GM19239 (cell line): ENCODE measurements at places on chromosomes 2 and 18.

DNA sequence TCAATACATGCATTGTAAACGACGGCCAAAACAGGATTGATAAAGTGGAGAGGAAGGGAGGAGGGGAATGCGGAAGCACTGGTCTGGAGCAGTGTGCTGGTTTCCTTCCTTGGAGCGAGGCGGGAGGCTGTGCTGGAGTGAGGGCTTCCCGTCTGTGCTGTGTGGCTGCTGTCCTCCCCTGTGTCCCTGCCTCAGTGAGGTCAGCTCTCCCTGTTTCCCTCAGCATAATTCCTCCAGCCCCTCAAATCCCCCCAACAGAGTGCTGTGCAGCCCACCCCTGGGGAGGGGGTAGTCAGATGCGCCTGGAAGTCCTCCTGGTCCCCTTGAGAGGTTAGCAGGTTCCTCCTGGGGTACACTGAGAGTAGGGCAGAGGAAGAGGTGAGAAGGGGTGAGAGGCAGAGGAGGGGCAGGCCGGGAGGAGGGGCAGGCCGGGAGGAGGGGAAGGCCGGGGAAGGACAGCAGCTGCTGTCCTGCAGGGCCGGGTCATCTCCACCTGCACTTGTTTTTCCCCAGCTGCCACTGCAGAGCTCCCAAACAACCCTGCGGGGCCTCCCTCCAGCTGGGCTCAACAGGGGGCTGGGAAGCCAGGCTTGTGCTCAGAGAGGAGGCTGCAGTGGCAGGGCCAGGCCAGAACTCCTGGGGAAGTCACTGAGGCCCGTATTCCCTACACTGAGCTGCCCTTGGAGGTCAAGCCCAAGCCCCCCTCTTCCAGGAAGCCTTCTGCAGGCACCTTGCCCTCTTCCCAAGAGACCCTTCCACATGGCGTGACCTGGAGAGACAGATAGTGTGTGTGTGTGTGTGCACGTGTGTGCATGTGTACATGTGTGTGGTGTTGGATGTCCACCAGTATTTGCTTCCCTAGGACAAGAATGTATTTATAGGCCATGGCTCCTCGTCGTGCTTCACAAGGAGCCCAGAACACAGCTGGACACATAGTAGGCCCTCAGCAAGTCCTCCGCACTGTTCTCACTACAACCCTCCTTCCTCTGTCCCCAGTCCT is 13.2 kb upstream of the ATP6V1B1 start:
- no peak for DNase-seq

- DNase-seq, result no peak
Observed at GRCh38 chr2:172091000-172091641, 5.8 kb downstream of the DLX1 start.

DNA sequence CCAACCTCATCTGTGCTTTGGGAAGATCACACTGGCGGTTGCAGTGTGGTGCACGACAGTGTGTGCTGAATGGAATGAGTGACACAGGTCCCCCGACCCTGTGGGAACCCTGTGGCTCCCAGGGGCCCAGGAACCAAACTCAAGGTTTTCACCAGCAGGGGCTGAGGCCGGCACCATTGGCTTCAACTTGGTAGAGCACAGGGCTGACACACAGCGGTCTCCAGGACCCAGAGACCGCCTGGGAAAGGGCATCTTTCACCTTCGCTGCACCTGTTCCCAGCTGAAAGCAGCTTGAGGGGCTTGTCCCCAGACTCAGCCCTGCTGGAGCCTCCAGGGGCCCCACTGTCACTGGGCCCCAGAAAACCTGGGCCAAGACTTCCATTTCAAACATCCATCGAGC is 59.0 kb upstream of the ODC1 start:
- no peak for DNase-seq

GRCh38 chr2:32009516-32010256 is 1.1 kb downstream of the MEMO1 start:
- peak; percentile 15 for DNase-seq

DNA sequence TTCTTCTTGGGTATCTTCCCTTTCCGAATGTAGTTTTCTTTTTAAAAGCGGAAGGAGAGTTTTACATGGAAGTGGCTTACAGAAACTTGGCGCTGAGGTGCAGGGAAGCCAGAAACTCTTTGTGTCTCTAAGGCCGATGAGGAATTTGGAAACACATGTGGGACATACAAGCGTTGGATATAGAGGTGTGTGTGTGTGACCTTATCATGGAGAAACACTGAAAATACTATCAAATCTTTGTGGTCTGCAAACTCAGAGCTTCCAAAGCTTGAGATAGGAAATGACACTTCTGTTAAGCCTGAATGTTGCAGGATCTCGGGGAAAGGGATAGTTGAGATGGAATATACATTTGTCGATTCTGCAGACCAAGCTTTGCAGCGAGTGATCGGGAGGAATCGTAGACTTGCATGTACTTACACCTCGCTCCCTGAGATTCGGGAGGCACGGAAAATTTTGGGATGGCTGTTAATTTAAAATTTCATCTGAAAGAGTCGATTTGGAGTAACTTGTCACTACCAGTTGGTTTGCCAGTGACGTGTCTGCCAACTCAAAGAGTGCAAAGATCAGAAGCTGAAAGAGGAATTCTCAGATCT is 1.0 kb downstream of the NAB1 start:
- DNase-seq, result no peak

DNA sequence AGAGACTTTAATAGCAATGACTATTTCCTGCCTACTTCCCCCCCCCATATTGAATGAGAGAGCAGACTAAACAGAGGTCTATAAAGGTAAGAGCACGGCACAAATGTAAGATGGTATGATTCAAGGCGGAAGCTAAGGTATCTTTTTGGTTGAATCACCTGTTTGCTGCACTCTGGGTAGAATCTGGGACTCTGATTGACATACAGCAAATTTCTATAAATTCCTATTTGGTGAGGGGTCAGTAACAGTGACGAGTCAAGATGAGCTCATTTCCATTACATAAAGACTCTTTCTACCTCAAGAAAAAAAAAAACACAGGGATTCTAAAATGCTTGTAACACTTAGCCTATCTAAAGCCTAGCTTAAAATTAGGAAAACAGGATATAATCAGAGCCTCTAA is 297.3 kb downstream of the TNS1 start:
- no peak for DNase-seq

DNA sequence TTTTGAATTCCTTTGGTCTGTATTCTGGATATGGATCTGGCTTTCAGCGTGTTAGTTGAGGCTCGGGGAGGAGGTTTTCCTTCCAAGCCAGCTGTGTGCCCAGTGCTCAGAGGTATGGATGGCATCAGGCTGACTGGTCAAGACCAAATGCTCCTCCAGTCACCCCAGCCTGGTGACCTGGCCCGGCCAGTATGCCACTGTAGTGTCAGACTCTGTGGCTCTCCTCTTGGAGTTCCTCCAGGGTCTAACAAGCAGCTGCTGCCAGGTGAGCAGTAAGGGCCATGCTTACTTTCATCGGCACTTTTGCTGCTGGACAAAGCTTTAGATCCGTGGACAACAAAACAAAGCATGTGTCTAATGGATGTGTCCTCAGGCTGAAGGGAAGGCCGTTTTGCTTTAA is 44.1 kb downstream of the CABLES1 start:
- no peak for DNase-seq

DNA sequence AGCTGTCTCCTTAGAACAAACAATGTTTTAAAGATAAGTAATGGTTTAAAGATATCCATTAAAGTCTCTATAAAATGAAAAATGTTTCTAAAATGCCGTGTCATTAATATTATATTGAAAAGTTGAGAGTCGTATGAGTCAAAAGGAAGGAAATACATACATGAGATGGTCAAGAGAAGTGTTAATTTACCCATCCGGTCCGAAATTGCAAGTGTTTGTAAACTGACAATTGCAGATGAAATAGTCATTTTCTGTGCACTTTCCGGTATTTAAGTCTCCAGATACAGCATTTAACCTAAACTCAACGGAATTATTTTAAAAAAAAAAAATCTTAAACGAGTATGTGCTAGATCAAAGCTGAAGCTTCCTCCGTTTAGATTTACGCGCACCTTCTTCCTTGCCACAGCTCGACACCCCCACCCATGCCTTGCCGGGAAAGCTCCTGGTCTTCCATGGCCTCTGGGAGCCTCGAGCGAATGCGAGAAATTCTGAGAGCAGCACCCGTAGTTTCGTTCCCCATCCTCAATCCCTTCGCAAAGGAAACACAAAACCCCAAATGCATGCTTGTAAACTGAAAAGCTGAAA is 1.8 kb downstream of the DSC3 start:
- no peak for DNase-seq

GRCh38 chr18:8423051-8423557 is 186.1 kb upstream of the RAB12 start:
- DNase-seq, result no peak

GRCh38 chr18:26869640-26870039 is 4.1 kb upstream of the AQP4 start:
- no peak for DNase-seq

- DNase-seq, result no peak
Observed at GRCh38 chr2:127140538-127140937, 33.6 kb upstream of the BIN1 start.

DNA sequence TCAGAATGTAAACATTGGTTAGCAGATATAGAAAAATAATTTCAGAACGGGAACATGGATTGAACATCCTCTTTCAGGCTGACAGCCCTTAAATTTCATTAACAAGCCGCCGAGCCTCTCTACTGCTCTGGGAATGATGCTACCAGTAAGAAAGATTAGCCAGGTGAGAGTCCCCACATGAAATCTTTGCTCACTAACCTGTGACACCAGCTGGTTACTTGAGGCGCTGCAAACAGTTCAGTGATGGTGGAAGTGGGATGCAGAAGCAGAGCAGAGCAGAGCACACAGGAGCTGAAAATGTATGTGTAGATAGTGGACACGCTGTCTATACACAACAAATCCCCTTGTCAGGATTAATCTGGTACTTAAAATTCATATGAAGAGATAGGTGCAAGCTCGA is 721.1 kb downstream of the DPP10 start:
- no peak for DNase-seq

DNA sequence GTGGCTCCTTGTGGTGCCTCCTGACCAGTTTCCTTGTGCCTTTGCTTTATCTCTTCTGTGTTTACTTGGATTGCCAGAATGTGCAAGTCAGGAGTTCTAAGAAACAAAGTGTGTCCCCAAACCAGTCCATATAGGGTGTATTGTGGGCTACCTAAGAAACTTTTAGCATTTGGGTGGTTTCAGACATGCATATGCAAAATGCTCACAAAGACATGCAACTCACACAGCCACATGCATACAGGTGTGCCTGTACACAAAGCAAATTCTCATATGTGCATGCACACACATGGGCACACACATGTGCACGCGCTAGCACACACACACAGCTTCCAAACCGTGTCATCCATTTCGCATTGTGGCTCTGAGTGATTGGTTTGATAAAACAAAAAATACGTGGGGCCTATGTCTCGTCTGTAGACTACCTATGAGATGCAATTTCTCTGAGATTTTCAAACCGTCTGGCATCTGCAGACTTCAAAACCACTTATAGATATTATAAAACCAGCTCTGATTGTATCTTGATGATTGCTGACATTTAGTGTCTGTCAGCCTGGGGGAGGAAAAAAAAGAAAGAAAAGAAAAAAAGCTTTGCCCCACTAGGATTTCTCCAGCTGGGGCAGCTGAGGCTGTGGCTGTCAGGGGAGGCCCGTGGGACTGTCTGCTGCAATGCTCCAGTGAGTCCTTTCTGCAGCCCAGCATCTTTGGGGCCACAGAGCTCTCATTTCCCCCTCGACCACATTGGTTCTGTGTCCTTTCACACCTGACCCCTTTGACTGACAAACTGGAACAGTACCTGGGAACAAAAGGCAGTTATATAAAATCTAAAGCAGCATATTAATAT is 556.1 kb downstream of the CMPK2 start:
- DNase-seq, result peak; percentile 9

DNA sequence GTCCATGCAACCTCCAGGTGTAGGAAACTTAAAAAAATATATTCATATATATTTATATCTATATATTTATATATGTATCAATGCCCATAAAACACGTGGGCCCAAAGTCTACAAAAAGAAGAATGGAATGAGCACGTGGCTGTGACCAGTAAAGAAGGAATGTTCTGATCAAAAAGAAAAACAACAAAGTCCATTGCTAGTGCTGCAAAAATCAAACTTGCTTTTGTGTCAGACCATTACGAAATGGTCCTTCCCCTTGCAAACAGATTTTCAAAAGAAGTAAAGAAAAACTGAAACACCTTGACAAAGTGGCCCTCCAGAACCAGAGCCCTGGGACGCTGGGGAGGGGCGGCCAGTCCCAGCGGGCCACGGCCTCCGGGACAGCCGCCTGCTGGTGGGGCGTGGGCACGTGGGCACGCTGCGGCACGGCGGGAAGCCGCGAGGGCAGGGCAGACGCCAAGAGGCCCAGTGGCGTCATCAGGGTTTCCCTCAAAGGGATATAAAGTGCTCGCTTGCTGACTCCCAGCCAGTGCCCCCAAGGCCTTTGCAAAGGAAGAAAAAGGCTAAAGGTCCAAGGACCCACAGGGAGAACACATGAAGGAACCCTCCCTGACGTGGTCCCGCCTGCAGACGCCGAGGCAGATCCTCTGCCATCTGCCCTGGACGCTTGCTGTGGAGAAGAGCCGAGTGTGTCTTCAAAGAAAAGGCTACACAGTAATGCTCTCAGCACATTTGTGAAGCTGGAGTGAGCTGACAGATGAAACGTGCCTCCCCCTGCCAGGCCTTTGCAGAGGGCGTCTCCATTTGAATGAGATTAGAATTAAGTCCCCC is 201.8 kb downstream of the TWIST2 start:
- no peak for DNase-seq

GRCh38 chr2:167818521-167818920 is 428.9 kb downstream of the STK39 start:
- DNase-seq, result no peak

GRCh38 chr18:58578835-58579560 is 49.9 kb downstream of the ALPK2 start:
- no peak for DNase-seq

GRCh38 chr18:37963837-37964236 is 398.2 kb upstream of the CELF4 start:
- no peak for DNase-seq

DNA sequence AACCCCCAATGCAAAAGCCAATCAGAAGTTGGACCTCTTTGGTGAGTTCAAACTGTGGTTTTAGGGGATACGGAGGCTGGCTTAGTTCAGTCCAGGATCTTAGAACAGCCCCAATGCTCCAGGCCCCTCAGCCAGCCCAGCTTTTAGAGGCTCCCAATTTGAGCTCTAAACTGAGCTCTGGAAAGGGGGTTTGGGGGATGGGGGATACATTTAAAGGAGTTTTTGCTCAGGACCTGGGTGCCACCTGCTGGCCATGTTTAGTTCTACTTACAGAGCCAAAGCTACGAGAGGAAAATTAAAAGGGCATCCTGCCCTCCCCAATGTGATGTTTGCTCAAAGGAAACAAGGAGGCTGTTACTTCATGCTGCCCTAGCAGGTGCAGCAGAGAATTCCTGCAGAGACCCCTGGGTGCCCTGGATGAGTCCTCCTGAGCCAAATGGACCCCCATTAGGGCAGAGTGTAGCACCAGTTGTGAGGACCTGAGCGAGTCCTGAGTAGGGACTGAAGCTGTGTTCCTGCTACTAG is 15.9 kb upstream of the TMEM214 start:
- DNase-seq, result peak; percentile 41

GRCh38 chr2:158658396-158658795 is 136.7 kb upstream of the DAPL1 start:
- no peak for DNase-seq

GRCh38 chr18:8329186-8329771 is 280.0 kb upstream of the RAB12 start:
- no peak for DNase-seq

GRCh38 chr18:7657050-7657449 is 89.9 kb downstream of the PTPRM start:
- no peak for DNase-seq

- no peak for DNase-seq
Observed at GRCh38 chr2:3098231-3098630, 279.4 kb downstream of the EIPR1 start.

- no peak for DNase-seq
Observed at GRCh38 chr2:101064505-101064867, 62.4 kb downstream of the RPL31 start.
